ENCODE measurements at places on chromosomes 3 and 15.

GRCh38 chr3:143511174-143511879, 336.9 kb downstream of the SLC9A9 start:
- no peak for DNase-seq

DNA sequence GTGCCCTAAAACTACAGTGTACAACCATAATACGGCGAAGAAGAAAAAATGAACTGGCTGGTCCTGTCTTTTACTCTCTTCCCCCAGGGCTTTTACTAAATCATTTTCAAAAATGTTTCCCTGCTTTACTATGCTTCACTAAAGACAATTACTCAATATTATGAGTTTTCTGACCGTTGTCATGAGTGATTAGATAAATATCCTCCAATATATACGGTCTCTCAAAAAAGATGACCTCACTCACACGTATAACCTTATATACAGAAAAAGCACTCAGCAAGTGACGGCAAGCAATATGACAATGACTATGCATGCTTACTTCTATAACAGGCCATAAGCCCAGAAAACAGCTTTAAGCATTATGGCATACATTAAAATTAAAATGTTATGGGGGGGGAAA, 60.5 kb downstream of the TBL1XR1 start:
- DNase-seq: no peak

DNA sequence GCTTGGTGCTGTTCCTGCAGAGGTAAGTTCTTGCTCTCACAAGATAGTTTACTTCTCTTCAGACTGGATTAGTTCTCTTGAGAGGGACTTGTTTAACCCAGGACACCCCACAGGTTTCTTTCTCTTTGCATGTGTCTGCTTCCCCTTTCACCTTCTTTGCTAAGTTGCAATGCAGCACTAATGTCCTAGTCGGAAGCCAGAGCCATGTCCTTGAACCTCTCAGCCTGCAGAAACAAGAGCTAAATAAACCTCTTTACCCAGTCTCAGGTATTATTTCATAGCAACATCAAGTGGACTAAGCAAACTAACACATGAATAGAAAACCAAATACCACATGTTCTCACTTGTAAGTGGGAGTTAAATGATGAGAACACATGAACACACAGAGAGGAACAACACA, 915.2 kb downstream of the NSUN3 start:
- DNase-seq: no peak

DNA sequence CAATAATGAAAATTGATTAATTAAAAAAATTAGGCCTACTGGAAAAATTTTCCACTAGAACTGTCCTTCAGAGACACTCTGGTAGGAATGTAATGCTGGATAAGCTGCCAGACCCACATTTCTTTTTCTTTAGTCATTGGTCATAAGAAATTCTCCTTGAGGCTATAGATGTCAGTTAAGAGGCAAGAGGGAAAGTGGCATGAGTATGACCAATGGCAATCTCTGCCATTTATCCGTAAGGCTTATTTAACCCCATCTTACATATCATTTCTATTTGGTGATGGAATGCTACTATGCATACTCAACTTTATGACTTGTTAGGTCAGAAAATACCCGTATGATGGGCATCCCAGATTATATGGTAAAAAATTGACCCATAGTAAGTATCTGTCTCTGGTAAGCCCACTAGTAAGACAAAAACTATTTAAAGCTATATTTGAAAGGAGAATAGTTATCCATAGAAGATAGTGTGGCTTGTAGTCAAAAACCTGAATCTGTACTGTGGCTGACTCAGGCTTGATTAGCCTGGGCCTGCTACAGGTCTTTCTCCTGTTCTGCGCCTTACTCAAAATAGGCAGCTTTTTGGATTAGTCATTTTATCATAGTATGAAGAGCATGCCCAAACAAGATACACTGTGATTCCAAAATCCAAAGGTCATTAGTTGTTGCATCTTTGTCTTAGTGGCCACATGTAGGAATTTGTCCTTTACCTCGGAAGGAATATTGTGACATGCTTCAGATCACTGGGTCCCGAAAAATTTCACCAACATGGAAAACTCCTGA, 314.7 kb downstream of the PYDC2 start:
- DNase-seq: no peak

GRCh38 chr15:56428821-56429458, 36.0 kb downstream of the MNS1 start:
- no peak for DNase-seq

- no peak for DNase-seq
Measured at GRCh38 chr3:124142389-124142970, 150.6 kb upstream of the ROPN1 start.

DNA sequence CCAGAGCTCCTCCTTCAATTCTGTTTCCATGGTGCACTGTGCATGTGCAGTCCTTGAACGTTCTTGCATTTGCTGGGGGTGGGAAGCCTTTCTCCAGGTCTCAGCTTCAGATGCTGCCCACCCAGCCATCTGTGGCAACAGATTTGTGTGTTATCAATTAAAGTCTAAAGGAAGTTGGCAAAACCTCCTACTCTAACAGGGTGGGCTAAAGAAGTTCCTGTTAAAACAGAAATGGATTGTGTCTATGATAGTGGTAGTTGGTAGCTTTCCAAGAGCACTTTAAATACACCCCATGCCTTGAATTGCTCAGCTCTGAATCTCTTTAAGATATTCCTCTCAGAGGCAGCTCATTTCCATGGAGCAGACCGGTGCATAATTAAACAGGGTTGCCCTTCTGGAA, 488.0 kb upstream of the SUCLG2 start:
- DNase-seq: no peak

GRCh38 chr3:95629802-95630201, 1184.6 kb upstream of the EPHA6 start:
- DNase-seq: no peak

DNA sequence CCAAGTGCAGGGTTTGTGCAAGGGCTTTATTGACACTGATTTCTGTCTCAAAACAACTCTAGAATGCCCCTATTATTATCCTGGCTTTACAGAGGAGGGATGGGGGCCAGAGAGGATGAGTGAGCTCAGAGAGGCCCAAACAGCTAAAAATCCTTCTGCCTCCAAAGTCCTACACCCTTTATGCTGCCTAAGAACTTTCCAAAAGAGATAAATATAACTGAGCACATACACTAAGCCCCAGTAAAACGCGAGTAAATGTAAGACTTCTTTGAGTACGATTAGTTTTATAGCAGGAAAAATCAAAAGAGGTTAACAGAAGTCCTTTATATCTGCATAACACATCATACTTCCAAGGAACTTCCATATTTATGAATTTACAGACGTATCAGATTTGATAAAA, 149.1 kb downstream of the CTNNB1 start:
- no peak for DNase-seq

- no peak for DNase-seq
Measured at GRCh38 chr3:63869940-63870614, 6.4 kb downstream of the ATXN7 start.

DNA sequence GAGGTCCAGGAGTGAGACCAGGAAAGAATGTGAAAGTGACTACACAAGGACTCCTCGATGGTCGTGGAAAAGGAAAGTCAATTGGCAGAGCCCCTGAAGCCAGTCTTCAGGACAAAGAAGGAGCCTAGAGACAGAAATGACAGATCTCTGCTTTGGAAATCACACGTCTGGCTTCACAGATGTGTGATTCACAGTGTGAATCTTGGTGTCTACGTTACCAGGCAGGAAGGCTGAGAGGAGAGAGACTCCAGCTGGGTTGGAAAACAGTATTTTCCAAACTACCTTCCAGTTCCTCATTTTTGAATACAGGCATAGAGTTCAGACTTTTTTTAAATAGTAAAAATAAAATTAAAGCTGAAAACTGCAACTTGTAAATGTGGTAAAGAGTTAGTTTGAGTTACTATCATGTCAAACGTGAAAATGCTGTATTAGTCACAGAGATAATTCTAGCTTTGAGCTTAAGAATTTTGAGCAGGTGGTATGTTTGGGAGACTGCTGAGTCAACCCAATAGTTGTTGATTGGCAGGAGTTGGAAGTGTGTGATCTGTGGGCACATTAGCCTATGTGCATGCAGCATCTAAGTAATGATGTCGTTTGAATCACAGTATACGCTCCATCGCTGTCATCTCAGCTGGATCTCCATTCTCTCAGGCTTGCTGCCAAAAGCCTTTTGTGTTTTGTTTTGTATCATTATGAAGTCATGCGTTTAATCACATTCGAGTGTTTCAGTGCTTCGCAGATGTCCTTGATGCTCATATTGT, 6.0 kb downstream of the CCR2 start:
- DNase-seq: no peak

GRCh38 chr15:76791511-76791910, 113.6 kb downstream of the SCAPER start:
- no peak for DNase-seq

DNA sequence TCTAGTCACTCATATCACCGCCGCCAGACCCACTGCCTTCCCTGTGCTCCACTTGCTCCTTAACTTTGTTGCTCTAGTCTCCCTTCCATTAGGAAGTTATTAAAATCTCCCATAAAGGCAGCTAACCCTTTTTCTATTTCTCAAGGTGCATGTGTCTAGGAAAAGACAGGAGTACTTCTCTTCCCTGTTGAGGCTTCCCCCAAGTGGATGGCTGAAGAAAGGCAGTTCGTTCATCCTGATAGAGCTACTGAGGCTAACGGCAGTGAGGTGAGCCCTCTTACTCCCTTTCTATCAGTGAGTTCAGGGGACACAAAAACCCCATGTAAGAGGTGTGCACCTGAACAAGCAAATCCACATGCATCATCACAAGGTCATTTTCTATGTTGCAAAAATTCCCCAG, 397.8 kb downstream of the IGSF11 start:
- DNase-seq: no peak

DNA sequence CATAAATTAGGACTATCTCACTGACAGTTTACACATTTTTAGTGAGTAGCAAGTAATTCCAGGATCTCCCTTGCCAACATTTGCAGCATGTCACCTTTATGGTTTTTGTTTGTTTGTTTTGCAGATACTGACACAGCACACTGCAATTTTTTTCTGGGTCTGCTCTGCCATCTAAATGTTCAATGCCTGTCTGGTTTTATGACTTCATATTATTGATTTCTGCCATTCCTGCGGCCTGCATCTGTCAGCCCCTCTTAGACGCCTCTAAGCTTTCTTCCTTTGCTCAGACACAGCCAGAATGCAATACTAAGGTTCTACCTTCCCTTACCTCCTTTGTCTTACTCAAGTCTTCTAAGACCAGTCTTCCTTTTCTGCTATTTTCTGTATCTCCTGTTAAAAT, 321.2 kb upstream of the AZI2 start:
- DNase-seq: no peak

GRCh38 chr3:126436826-126437717, 38.6 kb downstream of the ZXDC start:
- DNase-seq: no peak

DNA sequence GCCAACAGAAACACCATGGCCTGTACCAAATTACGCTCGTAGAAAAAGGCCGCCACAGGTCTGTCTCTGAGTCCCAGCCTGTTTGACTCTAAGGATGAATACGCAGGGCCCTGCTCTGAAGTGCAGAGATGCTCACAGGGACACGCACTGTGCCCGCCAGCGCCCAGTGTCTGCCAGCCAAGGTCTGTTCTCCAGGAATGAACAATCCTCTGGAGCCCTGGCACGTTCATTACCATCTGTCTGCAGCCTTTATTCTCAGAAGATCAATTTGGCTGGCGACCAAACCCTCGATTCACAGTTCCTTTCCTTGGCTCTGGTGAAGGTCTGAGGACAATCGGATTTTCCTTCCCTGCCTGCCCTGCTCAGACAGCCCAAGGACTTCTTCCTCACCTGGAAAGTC, 66.3 kb downstream of the NIPA2 start:
- no peak for DNase-seq

GRCh38 chr3:133394561-133395311, 5.1 kb upstream of the BFSP2 start:
- no peak for DNase-seq

DNA sequence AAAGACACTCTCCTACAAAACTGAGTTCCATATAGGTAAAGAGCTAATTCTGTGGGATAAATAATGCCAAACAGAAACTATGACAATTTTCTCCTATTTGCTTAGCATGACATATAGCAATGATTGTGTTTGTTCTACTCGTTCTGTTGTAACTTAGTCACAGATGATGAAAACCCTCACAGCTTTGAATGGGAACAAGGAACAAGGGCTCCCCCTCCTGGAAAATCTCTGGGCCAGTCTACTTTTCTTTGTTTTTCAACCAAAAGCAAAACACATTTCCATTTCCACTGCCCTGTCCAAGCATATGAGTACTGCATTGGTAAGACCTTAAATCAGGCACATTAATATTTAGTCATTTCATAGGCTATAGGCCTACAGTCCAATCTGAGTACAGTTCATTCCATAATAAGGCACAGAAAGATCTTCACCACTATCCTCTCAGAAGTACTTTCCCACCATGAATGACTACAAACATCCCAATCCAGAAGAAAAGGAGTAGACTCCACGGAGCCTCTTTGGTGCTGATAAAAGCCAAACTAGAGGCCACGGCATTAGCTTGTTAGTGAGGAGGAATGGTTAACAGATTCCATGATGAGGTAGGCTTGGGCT, 67.1 kb downstream of the ATP8B4 start:
- peak; percentile 43 for DNase-seq

- DNase-seq: no peak
Measured at GRCh38 chr15:33894193-33894592, 74.1 kb upstream of the CHRM5 start.

DNA sequence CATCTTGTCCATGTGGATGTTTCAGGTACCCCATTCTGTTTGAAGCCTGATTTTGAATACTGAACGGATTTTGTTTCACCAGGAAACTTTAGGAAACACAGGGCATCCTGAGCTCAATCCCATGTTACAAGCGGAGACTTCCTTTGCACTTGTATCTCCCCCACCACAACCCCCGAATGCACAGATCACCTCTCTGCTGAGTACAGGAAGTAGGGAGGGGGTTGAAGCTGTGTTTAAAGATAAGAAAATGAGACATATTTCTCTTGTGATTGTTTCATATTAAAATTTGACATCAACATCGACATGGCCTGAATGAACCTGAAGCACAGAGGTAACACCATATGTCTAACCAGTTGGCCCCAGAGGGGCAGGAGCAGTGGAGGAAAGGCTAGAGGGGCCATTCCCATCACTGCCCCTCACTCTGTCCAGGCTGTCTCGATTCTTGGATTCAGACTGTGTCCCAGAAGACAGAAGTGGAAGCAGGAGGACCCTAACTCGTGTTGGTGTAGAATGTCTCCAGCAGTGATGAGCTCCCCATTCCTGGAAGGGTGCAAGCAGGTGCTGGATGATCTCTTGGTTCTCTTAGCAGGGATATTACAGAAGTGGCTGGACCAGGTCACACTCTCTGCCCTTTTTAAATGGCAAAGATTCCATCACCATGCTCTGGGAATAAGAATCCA, 59.6 kb upstream of the IQSEC1 start:
- DNase-seq: no peak

DNA sequence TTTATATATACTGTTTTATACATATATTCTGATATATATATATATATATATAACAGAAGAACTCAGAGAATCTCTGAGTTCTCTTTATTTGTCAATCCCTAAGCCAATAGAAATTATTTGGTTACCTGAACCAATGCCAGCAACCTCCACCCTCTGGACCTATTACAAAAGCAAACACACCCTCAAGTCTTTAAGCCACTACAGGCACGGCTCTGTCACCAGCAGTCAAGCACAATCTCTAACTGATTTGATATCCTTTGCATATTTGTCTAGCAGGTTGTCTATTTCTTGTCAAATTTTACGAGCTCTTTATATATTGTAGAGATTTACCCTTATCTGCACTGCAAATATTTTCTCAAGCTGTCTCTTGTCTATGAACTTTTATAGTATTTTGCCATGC, 66.6 kb upstream of the TOPAZ1 start:
- no peak for DNase-seq

- no peak for DNase-seq
Measured at GRCh38 chr3:141853081-141853601, 23.3 kb upstream of the ATP1B3 start.

All from hypothalamus (tissue), 51 donors.